Prostate gland (tissue), 2 donors: ENCODE measurements at places on chromosomes 1 and 21.

- DNase-seq: no peak
These were observed 41.2 kb downstream of the ENAH start for GRCh38 chr1:225611537-225612223.

DNA sequence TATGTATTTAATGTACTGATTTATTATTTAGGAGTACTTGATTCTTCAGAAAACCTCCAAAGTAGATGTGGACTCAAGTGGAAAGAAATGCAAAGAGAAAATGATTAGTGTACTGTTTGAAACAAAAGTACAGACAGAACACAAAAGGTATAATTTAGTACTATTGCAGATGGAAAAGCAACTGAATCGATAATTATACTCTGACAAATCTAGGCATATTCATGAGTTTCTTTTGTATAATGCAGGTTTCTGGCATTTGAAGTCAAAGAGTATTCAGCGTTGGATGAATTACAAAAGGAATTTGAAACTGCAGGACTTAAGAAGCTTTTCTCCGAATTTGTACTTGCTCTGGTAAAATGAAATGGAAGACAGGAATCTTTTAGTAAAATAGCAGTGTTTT is 12.5 kb downstream of the RWDD3 start:
- no peak for DNase-seq

DNA sequence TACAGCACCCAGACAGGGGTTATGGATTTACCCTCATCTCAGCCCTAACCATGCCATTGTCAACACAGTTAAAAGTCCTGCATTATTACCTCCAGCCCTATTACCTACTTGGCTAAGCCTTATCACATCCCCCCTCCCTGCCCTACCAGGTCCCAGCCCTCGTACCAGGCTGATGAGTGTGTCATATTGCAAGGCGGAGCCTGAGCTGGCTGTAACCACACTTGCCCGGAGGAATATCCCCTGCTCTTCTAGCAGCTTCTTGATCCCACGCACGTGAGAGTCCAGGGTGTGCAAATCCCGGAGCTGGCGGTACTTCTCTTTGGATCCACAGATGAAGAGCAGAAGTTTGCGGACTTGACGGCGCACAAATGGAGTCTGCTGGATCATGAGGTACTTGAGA is 87.4 kb downstream of the UBR4 start:
- no peak for DNase-seq

- DNase-seq: no peak
These were observed 276.3 kb upstream of the PTBP2 start for GRCh38 chr1:96445302-96445701.

DNA sequence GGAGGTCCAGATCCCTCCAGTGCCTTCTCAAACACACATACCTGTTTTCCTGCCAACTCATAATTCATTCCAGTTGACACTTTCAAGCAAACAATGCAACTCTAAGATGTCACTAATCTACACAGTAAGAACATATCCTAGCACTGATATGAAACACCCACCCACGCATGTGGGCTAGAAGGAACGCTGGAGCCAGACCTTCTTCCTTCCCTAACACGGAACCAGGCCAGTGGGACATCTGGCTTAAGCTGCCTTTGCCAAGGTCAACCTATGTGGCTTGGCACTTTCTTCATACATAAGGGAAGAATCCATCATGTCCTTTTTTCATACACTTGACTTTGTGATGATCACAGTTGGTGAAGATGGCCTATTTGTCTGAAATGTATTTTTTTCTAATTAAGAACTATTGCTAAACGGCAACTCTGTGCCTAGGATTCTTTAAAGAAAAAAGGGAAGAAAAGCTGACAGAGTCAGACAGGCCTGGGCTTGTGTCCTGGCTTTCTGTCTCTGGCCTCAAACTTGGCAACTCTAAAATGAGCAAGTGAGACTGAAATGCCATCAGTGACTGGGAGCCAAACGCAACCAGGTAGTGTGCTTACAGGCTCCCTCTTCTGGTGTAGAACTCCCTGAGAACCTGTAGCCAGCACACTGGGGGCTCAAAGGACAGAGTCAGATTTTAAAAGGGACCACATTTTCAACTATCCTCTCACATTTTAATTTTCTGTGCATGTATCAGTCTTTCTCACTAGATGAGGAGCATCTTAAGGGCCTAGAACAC is 92.6 kb upstream of the BEND5 start:
- DNase-seq: peak; percentile 72

GRCh38 chr1:161840363-161840762 is 74.2 kb downstream of the ATF6 start:
- DNase-seq: no peak

GRCh38 chr1:223771814-223772770 is 59.8 kb downstream of the CAPN2 start:
- no peak for DNase-seq

DNA sequence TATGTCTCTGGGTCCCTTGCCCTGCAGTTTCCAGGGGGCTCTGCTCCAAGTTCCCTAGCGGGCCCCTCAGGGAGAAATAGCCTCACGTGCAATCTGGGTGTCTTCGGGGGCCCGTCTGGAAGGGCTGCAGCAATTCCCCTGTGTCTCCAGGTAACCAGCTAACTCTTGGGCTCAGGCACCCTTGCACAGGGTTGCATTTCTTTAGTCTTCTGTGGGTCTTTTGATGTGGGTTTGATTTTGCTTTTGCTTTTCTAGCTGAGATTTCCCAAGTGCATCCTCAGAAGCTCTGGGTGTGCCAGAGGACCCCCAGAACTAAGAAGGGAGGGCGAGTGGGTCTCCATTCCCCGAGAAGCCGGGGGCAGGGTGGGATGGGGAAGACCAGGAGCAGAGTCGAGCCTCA is 75.7 kb downstream of the SPSB1 start:
- DNase-seq: no peak

DNA sequence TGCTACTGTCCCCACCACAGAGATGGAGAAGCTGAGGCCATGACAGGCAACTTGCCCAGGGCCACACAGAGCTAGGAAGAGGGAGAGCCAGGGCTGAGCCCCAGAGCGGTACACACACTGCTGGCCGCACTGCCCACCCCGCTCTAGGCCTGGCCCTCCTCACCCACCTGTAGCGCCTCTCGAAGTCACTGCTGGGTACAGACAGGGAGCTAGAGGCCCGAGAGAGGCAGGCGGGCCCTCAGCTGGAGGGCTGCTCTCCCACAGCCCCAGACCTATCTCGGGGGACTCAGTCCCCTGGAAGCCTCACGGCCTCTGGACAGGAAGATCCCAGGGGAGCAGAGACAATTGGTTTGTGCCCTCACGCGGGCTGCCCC is 17.3 kb upstream of the PLEKHG5 start:
- no peak for DNase-seq
